ENCODE measurements at places on chromosomes 4 and X.
A peak's percentile ranks its signal among the peaks of the same experiment; 100 is the strongest.

DNA sequence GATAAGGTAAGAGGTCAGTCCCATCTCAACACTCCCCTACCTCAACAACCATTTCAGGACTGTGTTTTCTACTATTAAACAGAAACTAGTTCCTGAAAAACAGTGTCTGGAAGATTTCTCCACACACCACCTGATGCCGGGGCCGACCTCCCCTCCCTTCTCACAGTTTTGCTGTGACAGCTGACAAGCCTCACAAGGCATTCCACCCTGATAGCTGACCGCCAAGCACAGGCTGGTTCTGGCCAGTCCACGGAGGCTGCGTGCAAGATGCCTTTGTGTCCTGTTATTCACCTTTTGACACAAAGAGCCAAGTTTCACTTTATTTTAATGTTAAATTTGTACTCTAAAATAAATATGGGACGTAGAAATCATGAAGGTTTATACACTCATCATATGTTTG is 758.6 kb downstream of the PDHA2 start:
- H3K27me3 ChIP-seq: no peaks in the 10 kb centered on the region
- H3K27ac ChIP-seq: no peak overlapping the region
- no peak for DNase-seq
- no peaks in the 10 kb centered on the region for H3K4me1 ChIP-seq
- H3K4me3 ChIP-seq: no peak overlapping the region

DNA sequence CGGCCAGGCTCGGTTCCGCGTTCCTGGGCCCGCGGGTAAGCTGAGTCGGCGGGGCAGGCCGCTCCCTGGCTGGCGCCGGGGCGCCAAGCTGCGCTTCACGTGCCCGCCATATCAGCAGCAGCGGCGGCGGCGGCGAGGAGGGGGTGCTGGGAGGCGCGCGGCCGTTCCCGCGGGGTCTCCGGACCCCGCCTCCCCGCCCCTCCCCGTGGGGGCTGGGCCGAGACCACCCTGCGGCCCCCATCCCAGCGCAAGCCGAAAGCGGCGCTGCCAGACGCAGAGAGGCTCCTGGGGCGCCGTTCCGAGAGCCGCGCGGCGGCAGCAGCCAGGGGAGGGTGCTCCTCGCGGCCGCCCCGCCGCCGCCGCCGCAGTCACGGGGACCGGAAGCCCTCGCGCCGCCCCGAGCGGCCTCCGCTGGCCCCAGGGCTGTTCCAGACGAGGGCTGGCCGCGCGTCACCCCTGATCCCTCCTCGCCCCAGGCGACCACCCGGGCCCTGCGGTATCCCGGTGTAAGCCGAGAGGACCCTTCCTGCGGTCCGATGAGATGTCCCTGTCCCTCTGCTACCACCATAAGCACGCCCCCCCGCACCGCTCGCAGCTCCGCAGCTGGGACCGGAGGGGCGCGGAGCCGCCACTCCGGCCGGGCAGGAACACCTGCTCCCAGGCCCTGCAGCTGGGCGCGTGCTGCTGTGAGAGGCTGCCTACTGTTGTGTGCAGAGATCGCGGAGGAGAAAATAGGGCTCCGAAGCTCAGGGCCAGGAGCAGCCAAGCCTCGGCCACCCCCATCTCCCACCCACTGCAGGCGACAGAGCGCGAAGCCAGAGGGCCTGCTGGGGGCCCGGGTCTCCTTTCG is 7.5 kb upstream of the BCOR start:
- DNase-seq: peak; percentile 49
- peak overlapping the region; percentile 72 for H3K27ac ChIP-seq

- peaks cover 27% of the 10 kb centered on the region for H3K27me3 ChIP-seq
- no peak overlapping the region for H3K27ac ChIP-seq
- H3K4me1 ChIP-seq: peaks cover 4% of the 10 kb centered on the region
- DNase-seq: no peak
- no peaks in the 10 kb centered on the region for H3K36me3 ChIP-seq
These were observed 494 bp downstream of the SPOCK3 start for GRCh38 chr4:167233685-167234315.

DNA sequence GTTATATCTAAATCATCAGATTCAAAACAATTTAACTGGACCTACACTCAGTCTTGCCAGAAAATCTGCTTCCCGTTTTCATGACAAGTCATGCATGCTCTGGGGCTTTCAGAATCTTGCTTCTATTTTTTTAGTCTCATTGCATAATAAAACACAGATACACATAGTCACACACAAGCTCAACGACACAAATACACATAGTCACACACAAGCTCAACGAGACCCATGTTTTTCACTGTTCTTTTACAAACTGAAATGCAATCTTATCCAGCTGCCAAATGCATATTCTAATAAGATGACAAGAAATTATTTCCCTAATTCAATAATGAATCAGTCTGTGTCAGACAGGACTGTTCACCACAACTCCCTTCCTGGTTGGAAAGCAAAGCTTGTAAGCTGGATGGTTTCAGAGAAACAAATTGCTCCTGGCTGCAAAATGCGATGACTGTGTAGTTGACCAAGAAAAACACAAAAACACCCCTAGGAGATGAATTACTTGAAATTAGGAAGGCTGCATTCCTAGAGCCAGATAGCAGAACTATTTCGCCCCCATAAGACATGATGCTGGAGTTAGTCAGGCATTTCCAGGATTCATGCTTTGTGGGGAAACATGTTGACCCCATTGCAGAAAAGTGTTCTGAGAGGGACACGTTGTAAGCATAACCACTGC is 208.7 kb downstream of the CHIC2 start:
- no peaks in the 10 kb centered on the region for H3K4me1 ChIP-seq
- H3K36me3 ChIP-seq: no peaks in the 10 kb centered on the region
- H3K4me3 ChIP-seq: no peak overlapping the region

GRCh38 chrX:53674581-53674980 is 11.9 kb downstream of the HUWE1 start:
- H3K4me1 ChIP-seq: peaks cover 33% of the 10 kb centered on the region
- H3K4me3 ChIP-seq: no peak overlapping the region
- H3K36me3 ChIP-seq: peaks cover 52% of the 10 kb centered on the region
- DNase-seq: no peak
- no peaks in the 10 kb centered on the region for H3K27me3 ChIP-seq
- H3K27ac ChIP-seq: no peak overlapping the region

GRCh38 chr4:56080384-56080783 is 131.6 kb downstream of the CEP135 start:
- no peak overlapping the region for H3K4me3 ChIP-seq
- no peak for DNase-seq
- no peaks in the 10 kb centered on the region for H3K4me1 ChIP-seq
- no peak overlapping the region for H3K27ac ChIP-seq

DNA sequence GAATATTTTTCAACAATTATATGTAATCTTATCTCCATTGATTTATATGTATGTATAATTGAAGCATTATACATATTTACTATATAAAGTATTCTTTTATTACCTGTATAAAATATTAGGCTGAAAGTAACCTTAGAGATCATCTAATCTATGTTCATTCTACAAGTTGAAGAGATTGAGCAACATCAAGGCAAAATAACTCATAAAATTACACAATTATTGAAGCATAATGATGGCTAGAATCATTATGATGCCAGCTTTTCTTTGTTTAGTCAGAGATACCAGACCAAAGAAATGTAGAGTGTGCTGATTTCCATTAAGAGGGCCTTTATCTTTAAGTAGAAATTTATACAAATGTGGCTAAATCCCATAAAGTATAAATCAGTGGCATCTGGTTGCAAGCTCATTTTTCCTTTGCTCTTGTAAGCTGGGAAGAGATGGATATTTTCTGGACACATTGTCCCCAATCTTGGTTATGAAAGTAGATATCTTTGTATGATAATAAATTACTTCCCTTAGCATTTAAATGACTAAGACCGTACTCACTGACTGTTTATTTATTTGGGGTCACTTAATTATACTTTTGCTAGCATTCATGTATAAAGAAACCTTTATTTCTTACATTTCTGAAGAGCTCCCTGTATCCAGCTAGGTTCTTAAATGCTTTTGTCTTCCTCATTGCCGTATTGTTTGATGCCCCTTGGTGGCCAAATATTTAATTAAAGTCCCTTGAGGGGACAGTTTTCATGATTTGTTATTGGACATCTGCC is 339.8 kb downstream of the PCDH7 start:
- DNase-seq: no peak
- no peak overlapping the region for H3K27ac ChIP-seq
- no peaks in the 10 kb centered on the region for H3K36me3 ChIP-seq

GRCh38 chr4:179248821-179249220 is 1806.6 kb upstream of the AGA start:
- DNase-seq: no peak
- no peak overlapping the region for H3K27ac ChIP-seq
- H3K27me3 ChIP-seq: no peaks in the 10 kb centered on the region
- H3K4me1 ChIP-seq: no peaks in the 10 kb centered on the region
- no peak overlapping the region for H3K4me3 ChIP-seq
- H3K36me3 ChIP-seq: no peaks in the 10 kb centered on the region
